ENCODE measurements at places on chromosomes 12 and 14.

DNA sequence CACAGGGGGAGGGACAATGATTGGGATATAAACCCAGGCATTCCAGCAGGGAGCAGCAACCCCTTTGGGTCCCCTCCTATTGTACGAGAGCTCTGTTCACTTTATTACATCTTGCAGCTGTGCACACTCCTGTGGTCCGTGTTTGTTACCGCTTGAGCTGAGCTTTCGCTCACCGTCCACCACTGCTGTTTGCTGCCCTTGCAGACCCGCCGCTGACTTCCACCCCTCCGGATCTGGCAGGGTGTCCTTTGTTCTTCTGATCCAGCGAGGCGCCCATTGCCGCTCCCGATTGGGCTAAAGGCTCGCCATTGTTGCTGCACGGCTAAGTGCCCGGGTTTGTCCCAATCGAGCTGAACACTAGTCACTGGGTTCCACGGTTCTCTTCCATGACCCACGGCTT, 64.1 kb downstream of the E2F7 start:
- no peak for DNase-seq

GRCh38 chr12:48996794-48997718, 2.1 kb downstream of the DDN start:
- DNase-seq, result peak; percentile 86

- peak; percentile 77 for DNase-seq
Observed at GRCh38 chr12:13179211-13180074, 17.1 kb upstream of the EMP1 start.

DNA sequence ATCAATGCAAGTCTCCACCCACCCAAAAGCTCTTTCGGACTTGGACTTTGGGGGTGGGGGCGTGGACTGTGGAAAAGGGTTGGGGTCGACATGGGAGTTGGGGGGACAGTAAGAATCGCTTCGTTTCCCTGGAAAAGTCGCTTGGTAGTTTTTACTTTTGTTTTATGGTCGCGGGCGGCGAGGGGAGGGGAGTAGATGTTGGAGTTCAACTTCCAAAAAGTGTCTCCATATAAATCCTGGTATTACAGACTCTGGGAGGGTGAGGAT, 568 bp upstream of the BCL11B start:
- DNase-seq, result no peak

DNA sequence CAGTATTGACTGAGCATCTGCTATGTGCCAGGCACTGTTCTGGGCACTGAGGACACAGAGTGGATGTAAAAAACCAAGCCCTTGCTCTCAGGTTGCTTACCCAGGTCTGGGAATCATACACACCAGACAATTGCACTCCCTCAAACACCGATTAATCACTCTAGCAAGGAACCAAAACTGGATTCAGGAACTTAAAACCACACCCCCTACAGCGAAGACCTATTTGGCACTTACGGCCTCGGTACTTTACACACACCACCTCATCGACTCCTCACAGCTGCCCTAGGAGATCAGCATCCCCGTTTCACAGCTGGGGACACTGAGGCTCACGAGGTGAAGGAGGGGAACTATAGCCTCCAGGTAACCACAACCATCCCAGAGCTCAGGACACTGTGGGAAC, 1.6 kb downstream of the GLTP start:
- no peak for DNase-seq

GRCh38 chr12:71090971-71091370, 66.8 kb downstream of the TSPAN8 start:
- no peak for DNase-seq

GRCh38 chr12:32170437-32170998, 63.9 kb downstream of the BICD1 start:
- DNase-seq, result no peak

- no peak for DNase-seq
Observed at GRCh38 chr12:47754881-47755280, 3.8 kb downstream of the RAPGEF3 start.

- no peak for DNase-seq
Observed at GRCh38 chr12:75646329-75647210, 135.2 kb upstream of the KRR1 start.

- peak; percentile 63 for DNase-seq
Observed at GRCh38 chr12:49109641-49110463, 795 bp downstream of the LMBR1L start.

DNA sequence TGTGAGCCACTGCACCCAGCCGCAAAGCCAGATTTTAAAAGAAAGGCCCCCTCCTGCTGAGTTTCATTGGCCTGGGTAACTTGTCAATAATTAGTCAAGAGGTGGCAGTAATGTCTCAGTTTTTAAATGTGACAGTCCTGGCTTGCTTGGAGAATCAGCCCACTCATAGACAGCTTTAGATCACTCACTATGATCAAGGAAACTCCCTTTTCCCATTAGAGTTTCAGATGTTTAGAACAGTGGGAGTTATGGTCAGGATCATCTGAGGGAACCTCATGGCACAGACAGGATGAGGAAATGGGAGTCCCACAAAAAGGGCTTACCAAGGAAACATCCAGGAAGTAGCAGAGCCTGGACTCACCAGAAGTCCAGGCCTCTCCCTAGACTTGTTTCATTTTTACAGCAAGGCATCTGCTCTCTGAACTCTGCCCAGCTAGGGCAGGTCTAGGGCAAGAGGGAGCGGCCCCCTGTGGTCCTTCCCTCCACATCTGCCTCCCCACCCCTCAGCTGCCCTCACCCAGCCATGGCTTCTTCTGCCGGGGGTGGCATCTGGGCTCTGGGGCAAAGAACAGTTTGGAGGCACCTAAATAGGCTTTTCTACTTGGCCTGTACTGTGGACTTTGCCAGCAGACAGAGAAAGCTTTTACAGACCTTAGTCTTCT, 11.2 kb downstream of the BCL2L14 start:
- no peak for DNase-seq

GRCh38 chr12:8078398-8078797, 3.7 kb upstream of the NECAP1 start:
- DNase-seq, result peak; percentile 43

- DNase-seq, result no peak
Observed at GRCh38 chr12:89379148-89379838, 27.0 kb upstream of the DUSP6 start.

- DNase-seq, result no peak
Observed at GRCh38 chr12:67141296-67142018, 127.7 kb upstream of the CAND1 start.

DNA sequence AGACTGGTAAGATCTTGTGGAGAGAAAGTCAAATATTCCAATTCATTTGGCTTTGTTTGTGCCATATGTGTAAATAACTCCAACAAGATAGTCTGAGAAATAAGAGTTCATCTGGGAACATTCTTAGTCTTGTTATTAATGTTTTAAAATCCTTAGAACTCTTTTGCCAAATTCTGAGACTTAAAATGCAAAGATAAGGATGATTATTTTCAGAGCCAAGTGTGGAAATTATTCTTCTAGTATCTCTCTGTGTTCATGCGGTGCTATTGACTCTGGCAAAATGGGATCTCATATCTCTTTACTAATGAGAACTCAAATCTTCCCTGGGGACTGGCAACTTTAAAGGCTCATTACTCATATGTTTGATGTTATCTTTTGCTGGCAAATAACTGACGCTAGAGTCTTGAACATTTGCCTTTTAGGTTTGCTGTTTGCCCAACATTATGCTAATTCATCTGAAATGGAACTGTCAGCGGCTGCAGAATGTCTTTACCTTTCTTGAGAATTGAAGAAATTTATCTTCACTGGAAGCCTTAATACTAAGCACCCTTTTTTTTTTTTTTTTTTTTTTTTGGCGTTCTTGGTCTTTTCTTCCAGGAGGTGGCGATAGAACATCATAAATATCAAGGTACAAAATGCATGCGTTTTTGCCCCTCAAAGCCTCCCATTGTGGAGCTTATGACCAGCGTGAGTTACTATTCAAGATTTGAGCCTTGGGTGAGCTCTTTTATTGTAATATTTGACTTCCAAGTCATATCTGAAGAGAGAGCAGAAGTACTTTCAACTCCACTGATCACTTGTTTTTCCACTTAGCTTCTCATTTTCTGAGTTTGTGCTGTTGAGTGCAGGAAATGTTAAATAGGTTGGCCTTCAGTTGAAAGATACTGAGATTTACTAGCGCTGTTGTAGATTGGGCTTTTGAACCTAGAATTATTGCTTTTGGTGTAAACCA, 86.5 kb downstream of the CAND1 start:
- peak; percentile 24 for DNase-seq

DNA sequence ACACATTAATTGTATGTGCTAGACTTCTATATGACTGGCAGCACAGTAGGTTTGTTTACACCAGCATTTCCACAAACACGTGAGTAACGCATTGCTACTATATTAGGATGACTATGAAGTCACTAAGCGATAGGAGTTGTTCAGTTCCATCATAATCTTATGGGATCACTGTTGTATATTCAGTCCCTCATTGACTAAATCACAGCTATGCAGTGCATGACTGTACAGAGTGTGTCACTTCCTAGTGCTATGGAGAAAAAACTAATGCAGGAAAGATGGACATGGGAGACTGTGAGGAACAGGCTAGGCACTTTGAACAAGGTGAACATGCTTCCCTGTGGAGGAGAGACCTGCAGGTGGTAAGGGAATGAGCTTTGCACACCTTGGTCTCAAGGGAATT, 259.8 kb downstream of the NUAK1 start:
- no peak for DNase-seq

DNA sequence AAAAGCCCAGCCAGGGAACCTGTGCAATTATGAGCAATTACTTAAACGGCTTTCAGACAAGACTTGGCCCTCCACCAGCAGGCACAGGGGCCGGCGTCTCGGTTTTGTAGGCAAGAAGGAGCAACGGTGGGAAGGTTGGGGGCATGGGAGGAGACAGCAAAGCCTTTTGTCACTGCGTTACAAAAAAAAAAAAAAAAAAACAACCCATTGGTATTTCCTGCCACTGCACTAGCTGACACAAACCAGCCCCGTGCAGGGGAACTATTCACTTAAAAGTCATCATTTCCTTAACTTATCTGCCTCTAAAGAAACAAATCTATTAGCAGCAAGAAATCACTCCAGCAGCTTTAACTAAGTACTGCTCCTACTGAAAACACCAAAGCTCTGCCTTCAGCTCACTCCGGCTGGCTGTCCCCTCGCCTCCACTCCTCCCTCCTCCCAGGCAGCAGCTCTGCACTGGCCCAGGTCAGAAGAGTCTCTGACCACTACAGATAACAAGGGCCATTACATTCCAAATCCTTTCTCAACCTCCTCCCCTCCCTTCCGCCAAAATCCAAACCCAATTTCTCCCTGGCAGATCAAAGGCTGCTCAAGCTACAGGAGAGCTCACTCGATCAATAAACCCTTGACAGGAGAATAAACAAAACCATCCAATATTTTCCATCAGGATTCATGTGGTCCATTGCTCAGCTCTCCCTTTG, 105.2 kb upstream of the CDKN3 start:
- no peak for DNase-seq

DNA sequence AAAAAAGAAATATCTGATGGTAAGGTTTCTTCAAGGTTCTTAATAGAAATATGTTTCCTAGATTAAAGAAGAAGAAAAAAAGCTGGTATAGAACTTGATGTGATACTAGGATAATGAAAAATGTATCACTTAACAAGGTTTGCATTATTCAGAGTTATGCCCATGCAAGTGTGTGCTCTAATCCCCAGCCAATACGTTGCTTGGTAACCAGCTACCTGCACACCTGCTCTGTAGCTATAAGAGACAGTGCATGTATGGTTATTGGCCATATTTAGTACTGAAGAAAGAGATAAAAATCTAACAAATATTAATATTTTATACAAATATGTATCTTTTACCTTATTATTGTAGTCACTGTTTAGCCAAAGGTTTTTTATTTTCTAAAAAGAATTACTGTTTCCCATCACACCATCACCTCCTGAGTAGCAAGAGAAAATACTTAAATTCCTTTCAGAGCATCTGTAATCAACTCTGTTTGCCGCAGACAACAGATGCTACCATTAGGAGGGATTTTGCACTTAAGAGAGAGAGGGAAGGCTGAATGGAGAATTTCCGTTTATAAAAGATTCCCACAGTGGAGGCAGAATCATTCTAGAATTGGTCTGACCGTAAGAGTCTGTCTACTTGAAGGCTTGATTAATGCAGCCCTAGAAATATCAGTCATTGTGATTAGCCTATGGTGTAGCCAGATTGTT, 115.6 kb downstream of the NEDD1 start:
- DNase-seq, result no peak

DNA sequence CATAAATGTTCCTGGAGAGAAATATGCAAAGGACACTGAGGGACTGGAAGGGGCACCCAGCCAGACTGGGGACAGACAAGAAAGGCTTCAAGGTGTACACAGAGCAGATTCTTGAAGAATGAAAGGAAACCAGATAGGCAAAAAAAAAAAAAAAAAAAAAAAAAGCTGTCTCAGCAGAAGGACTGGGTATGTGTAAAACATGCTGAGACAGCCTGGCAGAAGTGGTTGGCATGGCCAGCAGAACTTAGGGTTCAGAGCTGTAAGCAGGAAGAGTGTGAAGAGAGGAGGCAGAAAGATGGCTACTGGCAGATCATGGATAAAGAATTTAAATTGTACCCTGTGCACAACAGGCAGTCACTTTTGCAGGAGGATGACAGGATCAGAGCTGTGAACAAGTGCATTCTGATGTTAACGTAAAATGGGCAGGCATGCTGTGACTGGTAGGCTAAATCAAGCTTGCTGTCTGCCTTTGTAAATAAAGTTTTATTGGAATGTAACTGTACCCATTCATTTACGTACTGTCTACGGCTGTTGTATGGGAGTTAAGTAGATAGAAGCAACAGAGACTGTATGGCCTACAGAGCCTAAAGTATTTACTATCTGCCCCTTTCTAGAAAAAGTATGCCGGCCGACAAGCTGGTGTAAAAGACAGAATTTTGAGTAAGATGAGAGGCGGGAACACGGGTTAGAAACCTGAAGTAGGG, 42.2 kb downstream of the UBR7 start:
- DNase-seq, result no peak

DNA sequence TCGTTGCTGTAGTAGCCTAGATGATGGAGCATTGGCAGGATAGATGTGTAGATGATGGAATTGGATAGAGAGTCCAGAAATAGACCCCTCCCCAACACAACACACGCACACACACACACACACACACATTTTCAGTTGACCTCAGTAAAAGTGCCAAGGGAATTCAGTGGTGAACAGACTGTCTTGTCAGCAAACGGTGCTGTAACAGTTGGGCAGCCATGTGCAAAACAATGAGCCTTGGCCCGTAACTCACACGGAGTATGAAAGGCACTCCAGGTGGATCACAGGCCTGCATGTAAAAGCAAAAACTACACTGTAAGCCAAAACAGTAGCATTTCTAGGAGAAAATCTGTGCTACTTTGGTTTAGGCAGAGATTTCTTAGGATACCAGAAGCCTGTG, 87.8 kb downstream of the DDX51 start:
- DNase-seq, result no peak

GRCh38 chr14:64654246-64654900, 49.9 kb upstream of the PLEKHG3 start:
- peak; percentile 47 for DNase-seq

DNA sequence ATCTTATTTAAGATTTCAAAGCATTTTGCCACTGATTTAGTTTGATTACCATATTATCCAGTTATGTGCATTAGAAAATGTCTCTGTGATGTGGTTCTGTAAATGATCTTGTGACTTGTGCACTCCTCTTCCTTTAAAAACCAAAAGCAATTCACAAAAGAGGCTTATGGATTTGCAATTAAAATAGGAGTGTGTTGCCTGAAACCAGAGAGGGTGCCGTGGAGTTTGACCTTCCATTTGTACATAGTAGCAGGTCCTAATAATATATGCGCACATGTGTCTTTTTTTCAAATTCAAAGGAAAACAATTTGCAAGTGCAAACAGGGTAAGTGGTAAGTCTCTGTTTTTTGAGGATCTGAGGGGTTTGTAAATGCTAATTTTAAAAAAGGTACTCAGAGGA, 470.9 kb downstream of the VRK1 start:
- no peak for DNase-seq

GRCh38 chr14:39452680-39453079, 20.4 kb upstream of the FBXO33 start:
- DNase-seq, result no peak

GRCh38 chr14:39383026-39383660, 49.1 kb downstream of the FBXO33 start:
- no peak for DNase-seq

Measured in femur (tissue), 1 donor.